ENCODE measurements at places on chromosomes 1 and 21.

GRCh38 chr1:20700636-20701215 is 17.1 kb downstream of the KIF17 start:
- DNase-seq = no peak

- no peak for DNase-seq
Measured at GRCh38 chr1:110060034-110060661, 10.3 kb downstream of the ALX3 start.

GRCh38 chr1:115869064-115869463 is 28.1 kb upstream of the NHLH2 start:
- no peak for DNase-seq

DNA sequence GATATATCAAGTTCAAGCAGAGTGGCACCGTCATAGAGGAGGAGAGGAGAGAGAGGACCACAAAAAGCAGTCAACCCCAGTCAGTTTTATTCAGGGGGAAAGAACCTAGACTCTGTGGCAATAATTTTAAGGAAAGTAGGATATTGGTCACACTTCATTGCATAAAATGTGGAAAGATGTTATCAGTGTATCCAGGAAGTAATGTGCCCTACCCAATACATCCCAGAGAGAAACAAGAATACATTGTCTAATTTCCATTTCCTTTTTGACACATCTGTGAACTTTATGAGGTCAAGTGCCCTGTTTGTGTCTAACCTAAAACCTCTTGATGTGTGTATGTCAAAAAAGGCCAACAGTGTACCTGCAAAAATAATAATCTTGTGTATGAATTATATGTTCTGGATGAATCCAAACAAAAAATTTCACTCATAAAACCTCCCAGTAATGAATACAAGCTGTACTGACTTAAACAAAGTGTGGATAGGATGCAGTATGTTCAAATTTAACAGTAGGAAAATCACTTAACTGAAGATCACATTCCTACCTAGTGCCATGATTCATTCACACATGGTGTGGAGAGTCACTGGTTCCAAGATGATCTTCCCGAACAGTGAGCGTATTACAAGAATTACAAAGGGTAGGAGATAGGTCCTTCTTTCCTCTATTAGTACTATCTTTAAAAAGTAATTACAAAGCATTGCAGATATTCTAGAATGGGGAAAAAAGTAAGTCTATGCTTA is 712.1 kb upstream of the CXADR start:
- no peak for DNase-seq

DNA sequence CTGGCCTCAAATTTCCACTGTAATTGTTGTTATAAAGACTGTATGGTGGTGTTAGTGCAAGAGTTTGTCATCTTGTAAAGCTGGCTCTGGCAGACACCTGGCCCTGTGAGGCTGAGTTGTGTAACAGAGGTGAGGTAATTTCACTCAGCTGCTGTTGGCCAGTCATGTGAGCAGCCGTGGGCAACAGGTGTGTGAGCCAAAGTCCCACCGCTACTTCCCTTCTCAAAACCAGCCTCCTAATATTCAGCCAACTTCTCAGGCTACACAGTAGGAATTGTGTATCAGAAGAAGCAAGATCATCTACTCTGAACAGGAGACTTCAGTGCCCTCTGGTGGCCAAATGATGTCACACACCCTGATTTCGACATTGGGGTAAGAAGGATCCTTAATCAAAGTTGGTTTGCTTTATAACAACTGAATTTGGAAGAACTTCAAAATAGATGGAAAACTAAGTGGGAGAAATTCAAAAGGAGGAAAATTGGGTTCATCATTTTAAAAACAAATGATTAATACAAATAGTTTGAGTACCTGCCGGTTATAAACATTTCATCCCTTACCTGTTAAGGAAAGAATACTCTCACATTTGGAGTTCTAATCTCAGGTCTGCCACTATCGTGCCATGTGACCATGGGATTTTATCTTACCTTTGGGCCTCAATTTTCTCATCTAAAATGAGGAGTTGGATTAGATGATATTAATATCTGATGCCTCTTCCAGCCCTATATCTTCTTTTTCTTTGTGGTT is 2.6 kb upstream of the CREG1 start:
- peak; percentile 66 for DNase-seq

- no peak for DNase-seq
Measured at GRCh38 chr1:186091222-186091720, 283.8 kb downstream of the TPR start.

DNA sequence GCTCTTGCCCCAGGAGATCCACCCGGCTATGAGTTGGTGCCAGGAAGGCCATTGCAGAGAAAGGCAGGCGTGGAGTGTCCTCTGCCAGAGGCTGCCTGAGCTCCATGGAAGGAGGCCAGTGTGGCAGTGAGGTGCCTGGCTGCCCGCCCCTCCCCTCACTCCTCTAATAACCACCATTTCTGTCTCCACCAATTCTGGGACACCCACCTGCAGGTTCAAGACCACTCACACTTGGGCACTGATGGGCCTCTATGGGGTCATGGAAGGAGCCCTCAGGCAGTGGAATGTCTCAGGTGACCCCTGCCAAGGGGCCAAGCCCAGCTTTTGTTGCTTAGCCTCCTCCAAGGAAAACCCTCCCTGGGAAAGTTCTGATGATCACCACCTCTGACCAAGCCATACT is 731.6 kb downstream of the MATN1 start:
- no peak for DNase-seq

Data from renal pelvis (tissue), 12 donors.